ENCODE measurements at places on chromosomes 2 and 18. TPM values are rescaled to one million over a fixed set of nuclear protein-coding genes. Genes with fewer than 3 reads are reported as not detected.

- DNase-seq: no peak
Measured at GRCh38 chr18:35542356-35542755, 39.2 kb upstream of the GALNT1 start.

DNA sequence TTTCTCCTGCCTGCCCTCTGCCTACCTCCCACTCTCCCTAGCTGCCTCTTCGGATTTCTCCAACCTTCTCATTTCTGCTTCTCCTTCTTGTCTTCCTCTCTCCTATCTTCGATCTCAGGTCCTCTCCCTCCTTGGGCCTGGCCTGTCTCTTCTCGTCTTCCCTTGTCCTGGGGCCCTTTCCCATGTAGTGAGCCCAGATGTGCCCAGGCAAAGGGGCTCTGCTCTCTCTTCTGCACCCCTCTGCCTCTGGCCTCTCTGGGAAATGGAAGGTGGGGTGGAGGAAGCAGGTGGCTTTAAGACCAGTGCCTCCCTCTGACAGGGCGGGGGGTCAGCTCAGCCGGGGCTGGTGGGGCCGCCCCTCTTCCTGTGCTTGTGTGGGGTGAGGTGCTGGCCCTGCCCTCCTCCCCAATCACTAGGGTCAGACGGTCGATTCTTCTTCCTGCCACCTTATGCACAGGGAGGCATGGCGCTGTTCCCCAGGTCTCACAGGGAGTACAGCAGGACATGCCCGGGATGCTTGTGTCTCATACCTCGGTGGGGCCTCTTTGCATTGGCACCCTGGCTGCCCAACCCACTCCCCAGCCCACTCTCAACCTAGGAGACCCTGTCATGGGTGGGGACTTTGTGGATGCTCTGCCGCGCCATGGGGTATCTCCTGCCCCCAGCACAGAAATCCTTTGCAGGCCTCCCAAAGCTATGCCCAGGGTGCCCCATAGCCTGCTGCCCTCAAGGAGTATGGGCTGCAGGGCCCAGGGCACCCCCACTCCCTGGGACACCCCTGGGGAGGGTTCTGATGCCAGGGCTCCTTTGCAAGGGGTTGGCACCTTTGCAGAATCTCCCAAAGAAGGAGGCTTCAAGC lies 213.8 kb upstream of the HAAO start:
- no peak for DNase-seq

The TNP1 gene
- total RNA-seq: not detected

GRCh38 chr2:14234911-14235310 lies 397.6 kb upstream of the LRATD1 start:
- no peak for DNase-seq

The REG1B gene
- total RNA-seq: not detected

DNA sequence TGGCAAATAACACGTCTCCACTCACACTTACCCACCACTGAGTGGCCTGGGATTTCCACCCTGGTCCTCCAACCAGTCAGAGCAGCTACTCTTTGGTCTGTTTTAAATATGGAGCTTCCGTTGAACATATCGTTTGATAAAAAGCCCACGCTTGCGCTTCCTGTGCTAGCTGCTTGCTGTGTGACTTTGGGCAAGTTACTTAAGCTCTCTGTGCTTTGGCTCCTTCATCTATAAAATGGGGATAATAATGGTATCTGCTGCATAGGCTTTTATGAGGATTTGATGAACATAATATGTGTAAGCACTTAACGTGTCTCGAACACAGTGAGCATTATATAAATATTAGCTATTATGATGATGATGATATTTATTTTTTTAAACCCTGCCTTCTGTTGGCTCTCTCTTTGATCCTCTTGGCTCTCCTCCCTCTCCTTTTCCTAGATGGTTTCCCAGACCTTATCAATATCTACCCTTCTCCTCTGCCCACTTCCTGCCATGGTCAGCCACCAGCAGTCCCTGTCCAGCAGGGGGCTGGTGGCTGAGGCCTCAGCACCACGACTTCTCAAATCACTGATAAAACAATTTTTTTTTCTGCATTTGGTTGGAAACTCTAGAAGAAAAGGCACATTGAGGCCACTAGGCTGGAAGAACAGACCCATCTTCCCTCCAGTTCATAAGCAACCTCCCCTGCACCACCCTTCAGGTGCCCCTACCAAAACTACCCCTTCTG lies 191.9 kb downstream of the LOXHD1 start:
- DNase-seq: no peak

The GPBAR1 gene
- 0.12 TPM for total RNA-seq

The SERPINB10 gene
- not detected for total RNA-seq

- DNase-seq: no peak
Measured at GRCh38 chr2:202009019-202009481, 24.6 kb upstream of the FZD7 start.

- DNase-seq: no peak
Measured at GRCh38 chr2:191358325-191359025, 113.3 kb downstream of the MYO1B start.

GRCh38 chr2:239268549-239268948 lies 132.3 kb downstream of the HDAC4 start:
- DNase-seq: no peak

DNA sequence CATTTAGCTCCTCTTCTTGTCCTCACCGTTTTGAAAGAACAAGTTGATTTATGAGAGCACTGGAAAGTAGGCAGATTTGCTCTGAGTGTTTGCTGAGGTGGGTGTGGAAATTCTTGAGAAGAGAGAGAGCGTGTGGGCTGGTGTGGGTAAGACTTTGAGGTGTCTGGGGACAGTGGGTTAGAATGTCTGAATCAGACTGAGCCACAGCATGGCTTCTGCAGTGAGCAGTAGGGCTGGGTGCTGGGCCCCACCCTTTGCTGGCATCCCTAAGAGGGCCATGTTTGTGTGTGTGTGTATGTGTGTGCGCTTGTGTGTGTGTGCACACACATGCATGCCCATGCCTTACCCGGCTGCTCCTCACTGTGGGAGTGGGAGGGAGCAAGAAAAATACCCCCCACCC lies 63.7 kb downstream of the COPS8 start:
- no peak for DNase-seq

The KCNK3 gene
- total RNA-seq: 28.4 TPM

The CCDC178 gene
- not detected for total RNA-seq
